Left forelimb (tissue), 1 donor: ENCODE measurements at places on chromosomes 6 and 20.

DNA sequence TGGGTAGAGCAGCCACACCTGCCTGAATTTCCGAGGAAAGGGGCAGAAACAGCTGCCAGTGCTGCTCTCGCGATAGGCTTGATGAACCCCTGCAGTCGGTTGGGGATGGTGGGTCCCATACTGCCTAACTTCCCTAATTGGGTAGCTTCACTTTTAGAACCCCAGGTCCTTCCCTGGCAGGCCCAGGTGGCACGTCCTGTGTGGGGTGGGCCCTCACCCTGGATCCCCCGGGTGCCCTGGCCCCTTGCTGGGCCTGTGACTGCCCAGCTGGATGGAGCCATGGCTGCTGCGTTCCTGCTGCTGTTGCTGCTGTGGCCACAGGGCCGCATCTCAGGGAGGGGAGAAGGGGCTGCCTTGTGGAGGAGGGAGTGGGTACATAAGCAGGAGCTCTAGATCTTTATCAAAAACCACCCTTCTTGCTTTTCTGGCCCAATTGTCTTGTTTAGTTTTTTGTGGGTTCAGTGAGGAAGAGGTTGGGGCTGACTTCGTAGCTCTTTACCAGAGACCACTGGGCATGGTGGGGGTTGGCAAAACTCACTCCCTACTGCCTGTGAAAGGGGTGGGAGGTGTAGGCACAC lies 19.2 kb downstream of the TREML4 start:
- DNase-seq = no peak

DNA sequence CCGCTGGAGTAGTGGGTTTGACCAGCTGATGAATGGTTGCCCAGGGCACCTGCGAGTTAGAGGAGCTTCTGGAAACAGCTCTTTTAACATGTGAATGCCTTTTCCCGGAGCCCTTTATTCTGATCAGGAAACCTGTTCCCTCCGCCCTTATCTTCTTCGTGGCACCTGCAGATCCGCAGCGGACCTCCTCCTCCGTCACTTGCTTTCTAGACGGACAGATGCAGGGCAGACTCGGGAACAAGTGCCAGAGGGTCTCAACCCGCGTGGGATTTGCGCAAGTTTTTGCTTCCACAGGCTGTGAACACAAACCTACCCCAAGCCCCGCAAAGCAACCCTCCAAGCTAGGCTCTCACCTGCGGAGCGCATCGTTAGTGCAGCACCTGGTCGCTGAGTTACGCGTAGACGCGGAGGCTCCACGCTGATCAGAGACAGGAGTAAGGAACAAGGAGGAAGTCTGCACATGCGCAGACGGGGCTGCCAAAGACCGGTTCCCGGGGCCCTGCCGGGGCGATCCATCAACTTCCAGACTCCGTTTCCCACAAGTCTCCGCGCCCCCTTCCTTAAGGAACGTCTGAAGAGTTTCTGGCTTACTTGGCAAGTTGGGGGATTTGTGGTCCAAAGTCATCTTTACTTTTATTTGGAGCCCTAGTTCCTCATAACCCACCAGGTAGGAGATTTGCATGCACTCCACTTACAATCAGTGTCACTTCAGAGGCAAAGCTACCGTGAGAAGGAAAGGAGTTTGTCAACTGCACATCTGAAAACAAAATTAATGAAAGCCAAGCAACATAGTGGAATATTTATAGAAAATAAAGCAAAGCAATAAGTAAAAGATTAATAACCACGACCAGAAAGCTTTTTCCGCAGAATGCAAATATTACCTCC lies 52.7 kb upstream of the ELMO2 start:
- DNase-seq = peak; percentile 74

GRCh38 chr6:89952686-89953085 lies 58.4 kb downstream of the GJA10 start:
- no peak for DNase-seq

- peak; percentile 70 for DNase-seq
Observed at GRCh38 chr6:27806981-27807440, 105.2 kb downstream of the OR2B2 start.

DNA sequence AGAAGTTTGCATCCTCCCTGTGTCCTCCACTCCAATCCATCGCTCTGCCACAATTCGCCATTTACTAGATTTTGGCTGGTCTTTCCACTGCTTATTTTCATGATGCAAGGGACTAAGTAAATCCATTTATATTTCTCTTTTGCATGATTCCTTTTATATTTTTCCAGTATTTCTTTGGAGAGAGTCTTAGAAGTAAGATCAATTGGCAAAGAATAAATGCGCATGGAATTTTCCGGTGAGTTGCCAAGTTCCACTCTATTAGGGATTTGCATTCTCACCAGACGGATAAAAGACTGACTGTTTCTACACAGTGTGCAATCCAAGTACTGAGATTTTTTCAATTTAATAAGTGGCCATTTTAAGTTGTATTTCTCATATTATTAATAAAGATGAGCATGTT lies 91.7 kb upstream of the PHACTR3 start:
- DNase-seq = no peak

- DNase-seq = no peak
Observed at GRCh38 chr6:155213611-155214372, 50.0 kb upstream of the CLDN20 start.

DNA sequence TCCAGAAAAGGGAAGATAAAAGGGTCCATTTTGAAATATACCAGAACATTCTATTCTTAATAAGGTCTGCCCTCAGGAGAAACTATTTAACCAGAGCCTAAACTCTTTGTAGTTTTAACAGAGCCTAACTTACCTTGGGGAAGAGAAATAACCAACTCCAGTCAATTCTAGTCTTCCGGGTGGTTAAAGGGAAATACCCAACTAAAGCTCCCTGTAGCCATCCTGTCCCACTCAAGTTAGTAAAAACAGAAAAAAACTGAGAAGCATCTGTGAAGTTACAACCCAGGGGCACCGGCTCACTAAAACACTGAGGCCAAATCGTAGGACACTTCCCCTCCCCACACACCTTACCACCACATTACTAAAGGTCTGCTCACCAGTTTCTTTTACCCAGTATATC lies 23.7 kb downstream of the CEP85L start:
- no peak for DNase-seq

DNA sequence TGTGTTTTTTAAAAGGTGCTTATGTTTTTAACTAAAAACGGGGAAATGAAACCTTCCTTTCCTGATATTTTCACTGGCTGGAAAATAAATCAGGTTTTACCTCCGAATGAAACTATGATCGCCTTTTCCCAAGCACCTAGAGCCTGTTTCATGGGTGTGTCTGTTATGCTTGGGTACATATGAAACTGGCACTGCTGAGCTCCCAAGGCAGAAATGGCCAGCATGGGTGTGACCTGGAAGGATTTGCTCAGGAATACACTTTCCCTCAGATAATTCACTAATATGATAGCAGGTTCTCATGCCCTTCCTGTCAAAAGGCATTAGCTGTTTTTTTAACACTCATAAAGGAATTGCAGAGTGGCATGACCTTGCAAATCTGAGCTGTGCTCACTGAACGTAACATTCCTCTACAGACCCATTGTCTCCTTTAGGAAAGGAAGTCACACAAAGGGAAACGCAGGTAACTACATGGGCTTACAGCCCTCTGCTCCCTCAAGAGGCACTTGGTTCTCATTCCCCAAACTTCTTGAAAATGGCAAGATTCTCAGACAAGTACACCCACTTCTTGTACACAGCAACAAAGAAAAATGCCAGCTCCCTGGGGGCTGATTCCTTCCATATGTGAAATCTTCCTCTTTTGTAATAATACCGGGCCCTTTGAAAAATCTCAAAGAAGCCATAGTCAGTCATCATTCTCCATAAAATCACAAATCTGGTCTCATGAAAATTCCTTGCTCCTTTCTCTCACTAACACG lies 72.7 kb downstream of the METTL24 start:
- DNase-seq = no peak

DNA sequence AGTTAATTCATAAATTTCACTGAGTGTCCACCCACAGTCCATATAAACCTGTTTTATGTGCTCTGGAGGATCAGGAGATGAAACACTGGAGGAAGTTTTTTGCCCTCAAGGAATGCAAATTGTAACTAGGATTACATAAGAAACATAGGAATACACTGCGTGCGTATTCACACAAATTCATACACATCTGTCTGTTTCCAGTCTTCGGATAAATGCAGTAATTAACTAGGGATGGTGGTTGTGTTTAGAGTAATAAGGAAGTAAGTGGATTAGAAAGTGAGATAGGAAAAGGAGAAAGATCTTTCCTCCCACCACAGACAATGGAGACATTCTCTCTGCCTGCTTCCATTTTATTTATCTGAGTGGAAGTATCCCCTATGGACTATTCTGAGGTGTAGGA lies 35.7 kb upstream of the POPDC3 start:
- DNase-seq = no peak

DNA sequence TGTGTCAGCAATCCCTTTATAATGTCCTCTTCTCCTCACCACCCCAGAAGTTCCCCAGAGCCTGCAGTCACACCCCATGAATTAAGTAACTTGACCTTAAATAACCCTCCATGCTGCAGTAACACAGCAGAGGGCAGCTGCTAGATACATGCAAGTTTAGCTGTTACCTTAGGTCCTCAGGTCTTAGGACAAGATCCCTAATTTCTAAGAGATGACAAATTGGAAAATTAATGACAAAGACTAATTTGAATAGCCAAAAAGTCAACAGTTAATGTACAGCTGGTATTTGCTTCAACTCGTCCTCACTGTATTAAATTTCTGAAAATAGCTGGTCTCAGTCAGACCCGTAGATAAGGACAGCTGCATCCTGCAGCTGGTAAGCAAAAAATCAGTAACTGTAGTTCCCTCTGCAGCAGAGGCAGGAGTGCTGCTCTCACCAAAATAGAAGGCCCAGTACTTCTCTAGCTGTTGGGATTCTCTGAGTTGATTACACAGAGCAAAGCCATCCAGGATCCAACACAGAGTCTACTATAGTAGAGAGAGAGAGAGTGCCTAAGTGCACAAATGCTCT lies 62.4 kb downstream of the TNFRSF21 start:
- DNase-seq = no peak

DNA sequence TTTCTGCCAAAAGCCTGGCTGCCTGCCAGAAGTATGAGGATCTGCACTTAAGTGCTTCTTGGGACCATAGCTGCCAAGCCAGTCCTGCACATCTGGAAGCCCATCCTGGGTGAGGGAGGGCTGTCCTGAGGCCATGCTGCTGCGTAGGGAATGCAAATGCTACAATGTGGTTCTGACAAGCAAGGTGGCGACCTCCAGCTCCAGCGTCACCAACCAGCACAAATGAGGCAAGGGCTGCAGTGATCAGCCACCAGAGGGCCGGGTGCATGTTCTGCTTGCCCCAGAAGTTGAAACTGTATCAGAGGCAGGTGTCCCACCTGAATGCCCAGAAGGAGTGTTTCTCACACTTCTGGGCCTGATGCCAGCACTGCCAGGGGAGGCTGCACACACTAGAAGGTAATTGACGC lies 99.1 kb upstream of the KCNQ5 start:
- no peak for DNase-seq

GRCh38 chr6:53825532-53826321 lies 30.9 kb downstream of the LRRC1 start:
- DNase-seq = no peak

DNA sequence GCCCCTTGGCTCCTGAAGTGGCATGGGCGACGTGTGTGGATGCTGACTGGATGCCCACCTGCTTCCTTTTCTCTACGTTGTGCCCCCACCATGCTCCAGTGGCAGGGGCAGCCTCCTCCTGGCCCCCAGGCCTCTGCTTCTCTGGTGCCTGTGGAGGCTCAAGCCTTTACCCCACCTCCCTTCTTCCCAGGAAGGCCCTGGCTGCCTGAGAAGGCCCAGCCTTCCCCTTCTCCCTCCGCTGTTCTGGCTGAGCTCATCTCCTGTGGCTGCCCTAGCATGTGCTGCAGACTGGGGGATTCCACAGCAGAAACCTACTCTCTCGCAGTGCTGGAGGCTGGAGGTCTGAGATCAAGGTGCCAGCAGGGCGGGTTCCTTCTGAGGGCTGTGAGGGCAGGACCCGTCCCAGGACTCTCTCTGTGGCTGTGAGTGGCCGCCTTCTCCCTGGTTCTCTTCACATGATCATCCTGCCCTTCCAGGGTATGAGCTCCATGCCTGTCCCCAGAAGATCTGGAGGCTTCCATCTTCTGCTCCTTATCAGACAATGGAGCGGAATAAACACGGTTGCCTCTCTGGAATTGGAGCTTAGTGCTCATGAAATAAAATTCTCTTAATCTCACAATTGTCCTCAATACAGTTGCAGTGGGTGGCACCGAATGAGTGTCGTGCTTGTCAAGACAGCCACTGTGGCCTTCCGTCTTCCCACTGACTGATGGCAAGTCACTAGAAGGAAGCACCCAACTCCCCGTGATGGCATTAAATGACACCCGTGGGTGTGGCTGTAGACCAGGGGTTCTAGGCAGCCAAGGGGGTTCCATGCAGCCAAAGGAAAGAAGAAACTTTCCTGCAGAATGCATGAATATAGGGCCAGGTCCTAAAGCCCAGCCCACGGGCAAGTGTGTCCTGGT lies 25.1 kb downstream of the PHACTR3 start:
- peak; percentile 53 for DNase-seq

GRCh38 chr20:23167431-23167830 lies 81.3 kb upstream of the CD93 start:
- no peak for DNase-seq

GRCh38 chr6:107853230-107853629 lies 29.1 kb upstream of the SCML4 start:
- no peak for DNase-seq

GRCh38 chr20:3997446-3997845 lies 17.9 kb downstream of the RNF24 start:
- no peak for DNase-seq

DNA sequence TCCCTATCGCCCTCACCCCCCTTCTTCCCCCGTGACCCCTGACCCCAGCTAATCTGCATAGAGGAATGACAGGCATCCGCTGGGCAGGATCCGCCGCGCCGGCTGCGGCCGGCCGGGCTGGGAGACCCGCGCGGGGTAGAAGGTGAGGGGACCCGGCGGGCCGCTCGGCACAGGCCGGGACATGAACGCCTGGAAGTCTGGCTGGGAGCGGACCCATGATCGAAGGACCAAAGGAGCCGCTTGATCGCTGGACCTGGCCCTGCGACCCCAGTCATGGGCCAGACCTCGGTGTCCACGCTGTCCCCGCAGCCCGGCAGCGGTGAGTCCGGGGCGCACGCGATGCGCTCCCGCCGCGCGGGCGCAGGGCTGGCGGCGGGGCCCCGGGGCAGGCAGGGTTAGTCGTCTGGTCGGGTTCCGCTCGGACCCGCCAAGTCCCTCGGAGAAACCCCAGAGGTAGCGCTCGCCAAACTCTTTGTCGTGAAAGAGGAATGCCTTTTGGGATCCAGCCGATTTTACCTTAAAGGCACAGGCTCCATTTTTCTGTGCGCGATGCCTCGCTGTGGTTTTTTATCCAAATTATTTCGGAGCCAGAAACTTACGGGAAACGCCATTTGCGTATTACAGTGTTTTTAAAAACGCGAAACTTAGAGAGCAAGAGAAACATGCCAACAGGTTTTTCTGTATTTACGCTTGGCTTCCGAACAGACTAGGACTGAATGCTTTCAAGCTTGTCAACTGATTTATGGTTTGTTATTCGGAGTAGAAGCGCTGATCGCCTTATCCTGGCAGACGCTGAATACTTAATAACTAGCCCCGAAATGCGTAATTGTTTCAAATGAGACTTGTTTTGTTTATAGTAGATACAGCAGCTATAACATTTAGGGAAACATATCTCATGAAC lies at the start of gene PHACTR2:
Gene PHACTR2 (plus strand): TSS at position 75 of the 901 bp plus-strand sequence. CDS start 199 bp downstream, at position 274.
- DNase-seq = peak; percentile 93
